ENCODE measurements at places on chromosomes 12 and 14.

DNA sequence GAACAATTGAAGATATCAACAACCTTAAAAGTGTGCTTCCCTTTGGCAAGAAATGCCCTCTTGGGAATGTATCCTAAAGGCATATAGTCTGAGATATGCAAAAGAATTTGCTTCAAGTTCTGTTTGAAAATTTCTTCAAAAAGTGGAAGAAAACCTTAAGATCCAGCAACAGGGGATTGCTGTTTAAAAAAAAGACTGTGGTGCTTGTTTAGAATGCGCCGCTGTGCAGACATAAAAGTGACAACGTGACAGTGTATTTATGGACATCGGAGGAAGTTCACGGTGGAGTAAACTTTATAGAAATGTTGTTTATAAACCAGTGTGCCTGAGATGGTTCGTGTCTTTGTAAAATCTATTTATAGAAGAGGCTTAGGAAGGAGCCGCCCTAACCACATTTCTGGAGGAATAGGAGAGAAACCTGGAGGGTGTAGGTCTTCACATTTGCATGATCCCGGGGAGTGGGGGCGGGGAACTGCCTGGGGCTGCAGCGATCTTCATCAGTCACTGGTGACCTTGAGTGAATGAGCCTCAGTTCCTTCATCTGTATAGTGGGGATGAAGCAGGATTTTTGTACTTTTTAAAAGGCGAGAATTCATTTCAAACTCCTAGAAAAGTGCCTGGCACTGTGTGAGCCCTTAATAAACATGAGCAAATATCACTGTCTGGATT lies 27.5 kb downstream of the ADGRD1 start:
- no peak for DNase-seq

DNA sequence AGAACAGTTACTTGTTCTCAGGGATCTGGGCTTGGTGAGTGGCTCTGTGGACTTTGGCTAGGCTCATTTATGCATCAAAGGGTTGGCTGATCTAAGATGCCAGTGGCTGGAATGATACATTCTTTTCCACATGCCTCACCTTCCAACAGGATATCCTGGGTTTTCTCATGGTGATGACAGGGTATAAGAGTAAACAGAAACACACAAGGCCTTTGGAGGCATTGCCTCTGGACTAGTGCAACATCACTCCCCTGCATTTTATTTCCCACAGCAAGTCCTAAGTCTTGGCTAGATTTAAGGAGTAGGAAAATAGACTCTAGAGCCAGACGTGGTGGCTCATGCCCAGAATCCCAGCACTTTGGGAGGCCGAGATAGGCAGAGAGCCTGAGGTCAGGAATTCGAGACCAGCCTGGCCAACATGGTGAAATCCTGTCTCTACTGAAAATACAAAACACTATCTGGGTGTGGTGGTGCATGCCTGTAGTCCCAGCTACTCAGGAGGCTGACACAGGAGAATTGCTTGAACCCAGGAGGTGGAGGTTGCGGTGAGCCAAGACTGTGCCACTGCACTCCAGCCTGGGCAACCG lies 47.9 kb downstream of the RPH3A start:
- DNase-seq = peak; percentile 74

DNA sequence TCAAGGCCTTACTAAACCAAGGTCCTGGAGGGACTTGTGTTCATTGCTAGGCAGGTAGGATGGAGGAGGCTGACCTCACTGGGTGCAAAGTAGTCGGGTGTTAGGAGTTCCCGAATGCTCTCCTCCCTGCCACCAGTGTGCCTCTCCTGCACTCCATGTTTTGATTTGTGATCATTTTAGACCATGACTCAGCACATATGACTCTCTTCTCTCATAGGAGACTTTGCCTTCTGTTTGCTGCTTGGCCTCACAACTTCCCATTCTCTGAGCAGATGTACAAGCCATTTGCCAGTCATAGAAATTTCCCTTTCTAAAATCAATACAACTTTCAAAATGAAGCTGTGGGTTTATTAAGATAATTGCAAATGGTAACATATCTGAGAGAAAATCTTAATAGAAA lies 46.6 kb upstream of the LRIG3 start:
- DNase-seq = no peak

DNA sequence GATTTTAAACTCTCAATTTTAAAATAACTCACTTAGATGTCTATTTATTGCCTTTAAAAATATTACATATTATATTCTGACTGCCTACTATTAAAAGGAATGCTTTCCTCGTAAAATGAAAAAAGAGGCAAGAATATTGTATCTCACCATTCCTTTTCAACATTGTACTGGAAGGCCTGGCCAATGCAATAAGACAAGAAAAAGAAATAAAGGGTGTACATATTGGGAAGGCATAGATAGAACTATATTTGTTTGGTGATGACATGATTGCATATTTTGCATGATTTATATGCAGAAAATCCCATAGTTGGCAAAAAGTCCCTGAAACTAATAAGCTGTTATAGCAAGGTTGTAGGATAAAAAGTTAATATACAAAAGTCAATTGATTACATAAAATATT lies 474.6 kb upstream of the ATP2B1 start:
- no peak for DNase-seq

DNA sequence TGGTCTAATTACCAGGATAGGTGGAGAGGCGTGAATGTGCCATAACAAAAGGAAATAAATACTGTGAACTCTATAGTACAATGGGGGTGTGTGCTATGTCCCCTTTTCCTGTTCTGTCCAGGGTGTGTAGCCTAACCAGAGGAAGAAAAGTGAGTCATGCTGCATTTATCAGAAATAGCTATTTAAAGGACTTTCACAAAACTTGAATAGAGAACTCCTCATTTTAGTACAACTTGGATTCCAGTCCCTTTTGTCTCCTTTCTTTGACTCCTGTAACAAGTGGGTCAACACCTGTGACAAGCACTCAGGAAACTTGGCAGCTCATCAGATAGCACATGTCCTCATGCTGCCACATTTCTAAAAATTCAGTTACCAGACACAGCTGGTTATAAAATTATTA lies 123.4 kb downstream of the CCDC91 start:
- peak; percentile 47 for DNase-seq

- DNase-seq = no peak
These were observed 205.0 kb downstream of the BMP4 start for GRCh38 chr14:53751650-53752049.

DNA sequence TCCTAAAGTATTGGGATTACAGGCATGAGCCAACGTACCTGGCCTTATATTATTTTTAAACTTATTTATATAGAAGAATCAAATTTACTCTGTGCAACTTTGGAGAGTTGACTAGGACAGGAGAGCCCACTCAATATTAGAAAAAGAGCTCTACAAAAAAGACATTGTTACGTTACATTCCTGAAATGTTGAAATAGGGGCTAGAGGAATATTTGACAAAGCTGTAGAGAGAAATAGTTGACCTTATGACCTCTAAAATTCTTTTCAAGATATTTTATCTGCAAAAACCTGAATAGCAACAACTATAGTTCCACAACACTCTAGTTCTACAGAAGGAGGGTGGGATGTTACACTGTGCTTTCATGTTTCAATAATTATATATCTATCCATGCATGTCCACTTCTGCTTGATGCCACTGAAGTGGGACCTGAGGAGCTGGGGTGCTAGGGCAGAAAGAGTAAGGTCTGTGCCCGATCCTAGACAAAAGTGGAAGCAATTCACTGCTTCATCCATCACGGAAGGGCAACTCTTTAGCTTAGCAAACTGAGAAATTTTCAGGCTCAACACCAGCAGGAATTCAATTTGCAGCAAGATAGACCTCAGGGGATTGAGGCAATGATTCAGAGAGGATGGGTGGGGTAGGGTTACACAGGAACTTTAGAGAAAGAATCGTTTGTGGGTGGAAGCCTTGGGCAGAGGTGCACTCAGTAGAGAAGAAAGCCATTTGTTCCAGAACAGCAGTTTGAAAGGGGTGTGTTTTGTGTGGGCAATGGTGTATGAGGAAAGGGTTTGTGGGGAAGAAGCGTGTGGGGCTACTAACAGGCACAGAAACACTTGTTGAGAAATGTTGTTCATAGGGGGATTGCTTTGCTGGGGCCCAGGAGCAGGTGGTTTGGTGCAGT lies 16.0 kb upstream of the RNASE10 start:
- DNase-seq = no peak

DNA sequence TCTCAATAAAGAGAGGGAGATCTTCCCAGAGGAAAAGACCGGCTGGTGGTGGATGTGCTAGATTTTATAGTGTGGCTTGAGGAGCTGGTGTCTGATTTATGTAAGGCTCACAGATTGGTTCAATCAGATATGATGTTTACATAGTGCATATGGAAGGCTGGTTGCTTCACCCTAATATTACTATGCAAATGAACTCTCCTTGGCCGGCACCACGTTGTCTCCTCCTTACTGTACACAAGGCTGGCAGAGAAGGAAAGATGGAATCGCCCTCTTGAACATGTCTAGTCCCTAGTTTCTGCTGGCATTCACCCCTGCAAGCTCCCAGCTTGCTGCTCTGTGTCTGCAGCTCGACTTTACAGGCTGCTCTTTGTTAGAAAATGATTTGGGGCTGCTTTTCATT lies 8.9 kb downstream of the FAM186A start:
- DNase-seq = peak; percentile 37

All from HCEC 1CT (cell line).